ENCODE measurements at places on chromosomes 6 and 20. TPM values are rescaled to one million over a fixed set of nuclear protein-coding genes. Genes with fewer than 3 reads are reported as not detected.

GSTA2 gene
- total RNA-seq: not detected

GRCh38 chr6:166221040-166221439 is 53.4 kb upstream of the TBXT start:
- no peak for DNase-seq

GRCh38 chr6:142118328-142118727 is 14.4 kb upstream of the GJE1 start:
- DNase-seq: no peak

DNA sequence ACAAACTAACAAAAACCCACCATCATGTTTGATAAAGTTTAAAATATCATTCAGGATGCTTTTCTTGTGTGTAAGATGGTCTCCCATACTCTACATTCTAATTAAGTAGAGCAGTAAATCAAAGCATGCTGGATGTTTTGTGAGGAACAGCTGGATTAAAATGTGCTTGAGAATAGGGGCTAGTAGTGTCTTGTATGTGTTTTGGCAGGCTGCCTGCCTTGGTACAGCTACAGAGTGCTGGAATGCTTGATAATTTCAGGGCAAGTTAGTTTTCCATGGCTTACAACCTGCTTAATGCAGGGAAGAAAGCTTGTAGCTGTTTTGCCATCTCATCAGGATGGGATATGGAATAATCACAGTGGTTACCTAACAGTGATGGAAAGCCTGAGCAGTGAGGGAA is 636.6 kb upstream of the MMS22L start:
- no peak for DNase-seq
